Kidney tubule cell (primary cell): ENCODE measurements at places on chromosomes 2 and 18.

GRCh38 chr2:15745907-15746702 lies 154.4 kb downstream of the DDX1 start:
- DNase-seq, result no peak

GRCh38 chr2:239392688-239393387 lies 8.0 kb downstream of the HDAC4 start:
- no peak for DNase-seq

GRCh38 chr2:61993422-61994024 lies 88.0 kb downstream of the COMMD1 start:
- peak; percentile 53 for DNase-seq

- DNase-seq, result no peak
Observed at GRCh38 chr18:11672846-11673454, 16.1 kb upstream of the GNAL start.

- peak; percentile 42 for DNase-seq
Observed at GRCh38 chr18:5073026-5073944, 123.8 kb downstream of the AKAIN1 start.

GRCh38 chr18:13136904-13137669 lies 81.5 kb upstream of the LDLRAD4 start:
- no peak for DNase-seq

DNA sequence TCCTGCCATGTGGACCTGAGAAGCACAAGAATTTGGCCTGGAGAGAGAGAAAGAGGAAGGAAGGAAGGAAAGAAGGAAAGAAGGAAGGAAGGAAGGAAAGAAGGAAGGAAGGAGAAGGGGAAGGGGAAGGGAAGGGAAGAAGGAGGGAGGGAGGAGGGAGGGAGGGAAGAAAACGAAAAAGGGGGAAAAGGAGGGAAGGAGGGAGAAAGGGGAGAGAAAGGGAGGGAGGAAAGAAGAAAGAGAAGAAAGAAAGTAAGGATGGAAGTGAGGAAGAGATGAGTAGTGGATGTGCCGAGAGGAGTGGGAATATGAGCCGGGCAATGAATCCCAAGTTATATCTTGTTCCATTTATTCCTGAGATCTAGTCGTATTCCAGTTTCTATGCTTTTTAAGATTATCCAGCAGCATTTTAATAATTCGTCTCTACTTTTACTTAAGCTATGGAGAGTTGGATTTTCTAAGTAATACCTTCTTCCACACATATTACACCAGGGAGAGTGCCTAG lies 247.8 kb downstream of the TDRD15 start:
- no peak for DNase-seq

DNA sequence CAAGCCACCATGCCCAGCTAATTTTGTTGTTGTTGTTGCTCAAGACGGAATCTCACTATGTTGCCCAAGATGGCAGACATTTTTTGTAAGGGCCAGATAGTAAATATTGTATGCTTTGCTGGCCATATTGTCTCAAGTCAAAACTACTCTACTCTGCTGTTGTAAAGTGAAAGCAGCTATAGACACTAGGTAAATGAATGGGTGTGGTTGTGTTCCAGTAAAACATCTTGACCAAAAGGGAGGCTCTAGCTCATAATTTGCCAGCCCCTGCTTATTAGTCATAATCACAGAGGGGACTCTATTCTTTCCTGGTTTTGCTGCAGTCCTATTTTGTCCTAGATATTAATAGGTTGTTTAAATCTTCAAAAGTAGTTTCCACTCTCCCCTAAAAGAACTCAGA lies 24.5 kb downstream of the MAPRE3 start:
- DNase-seq, result no peak

- peak; percentile 65 for DNase-seq
Observed at GRCh38 chr2:20507166-20507692, 60.4 kb downstream of the RHOB start.

GRCh38 chr2:227415538-227416424 lies 28.0 kb upstream of the SCYGR1 start:
- DNase-seq, result peak; percentile 80

- DNase-seq, result no peak
Observed at GRCh38 chr18:7224198-7224597, 6.7 kb upstream of the LRRC30 start.

GRCh38 chr18:51660188-51660715 lies 462.8 kb upstream of the MEX3C start:
- DNase-seq, result no peak

GRCh38 chr2:33372940-33373553 lies 103.4 kb upstream of the RASGRP3 start:
- DNase-seq, result peak; percentile 56

GRCh38 chr2:8799004-8799403 lies 38.4 kb downstream of the KIDINS220 start:
- DNase-seq, result no peak

- no peak for DNase-seq
Observed at GRCh38 chr2:160477032-160477431, 16.6 kb downstream of the RBMS1 start.

GRCh38 chr2:20650393-20650876 lies 463 bp downstream of the HS1BP3 start:
- DNase-seq, result peak; percentile 47

- DNase-seq, result peak; percentile 95
Observed at GRCh38 chr2:120934574-120935338, 199.1 kb downstream of the GLI2 start.

- no peak for DNase-seq
Observed at GRCh38 chr2:97714950-97715652, 1.7 kb downstream of the ZAP70 start.

DNA sequence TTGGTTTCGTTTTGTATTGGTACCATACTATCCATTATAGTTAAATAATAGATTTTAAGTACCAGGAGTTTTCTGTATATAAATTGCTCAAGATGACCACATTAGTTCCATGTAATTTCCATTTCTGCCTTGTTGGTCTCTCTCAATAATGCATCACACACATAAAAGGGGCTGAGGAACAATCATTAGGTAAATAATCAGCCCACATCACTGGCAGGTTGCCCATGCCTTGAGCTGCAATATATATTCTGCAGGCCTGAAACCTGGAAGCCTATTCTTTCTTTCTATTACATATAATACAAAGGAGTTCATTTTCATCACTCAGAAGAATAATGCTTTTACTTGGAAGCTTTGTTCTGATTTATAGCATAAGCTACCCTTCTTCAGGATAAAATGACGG lies 616.1 kb upstream of the PKDCC start:
- DNase-seq, result no peak

DNA sequence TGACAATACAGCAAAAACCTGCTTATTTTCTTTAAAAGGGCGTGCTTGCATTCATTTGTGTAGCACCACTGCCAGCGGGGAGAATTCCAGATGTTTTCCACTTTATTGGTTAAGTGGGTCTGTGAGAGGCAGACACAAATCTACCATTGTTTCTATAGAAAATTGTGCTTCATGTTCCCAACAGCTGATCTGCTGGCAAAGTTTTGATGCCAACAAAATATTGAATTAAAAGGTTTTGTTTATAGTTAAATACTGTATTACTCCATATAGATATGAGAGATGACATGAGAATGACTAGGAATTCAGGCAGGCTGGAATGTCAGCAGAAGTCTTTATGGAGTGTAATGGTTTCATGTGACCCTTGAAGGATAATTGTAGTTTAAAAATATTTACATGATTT lies 182.7 kb downstream of the MC4R start:
- no peak for DNase-seq

GRCh38 chr2:168956392-168956791 lies 55.3 kb downstream of the G6PC2 start:
- no peak for DNase-seq

- DNase-seq, result no peak
Observed at GRCh38 chr2:236962816-236963215, 122.9 kb upstream of the COPS8 start.

DNA sequence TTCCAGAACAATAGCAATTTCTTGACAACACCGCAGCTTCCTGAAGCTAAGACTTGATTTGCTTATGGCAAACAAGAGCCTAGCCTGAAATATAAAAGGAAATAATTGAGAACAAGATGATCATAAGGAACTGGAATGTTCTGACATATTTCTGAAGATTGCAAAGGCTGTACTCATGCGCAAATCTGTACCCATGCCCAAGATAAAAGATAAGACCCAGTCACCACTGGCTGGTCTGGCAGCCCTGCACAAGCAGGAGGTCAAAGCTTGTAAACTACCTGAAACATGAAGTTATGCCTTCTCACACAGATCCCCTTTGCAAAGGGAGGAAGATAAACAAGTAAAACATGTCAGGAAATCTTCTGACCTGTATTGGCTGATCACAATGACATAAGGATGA lies 160.8 kb upstream of the GYPC start:
- DNase-seq, result peak; percentile 21

DNA sequence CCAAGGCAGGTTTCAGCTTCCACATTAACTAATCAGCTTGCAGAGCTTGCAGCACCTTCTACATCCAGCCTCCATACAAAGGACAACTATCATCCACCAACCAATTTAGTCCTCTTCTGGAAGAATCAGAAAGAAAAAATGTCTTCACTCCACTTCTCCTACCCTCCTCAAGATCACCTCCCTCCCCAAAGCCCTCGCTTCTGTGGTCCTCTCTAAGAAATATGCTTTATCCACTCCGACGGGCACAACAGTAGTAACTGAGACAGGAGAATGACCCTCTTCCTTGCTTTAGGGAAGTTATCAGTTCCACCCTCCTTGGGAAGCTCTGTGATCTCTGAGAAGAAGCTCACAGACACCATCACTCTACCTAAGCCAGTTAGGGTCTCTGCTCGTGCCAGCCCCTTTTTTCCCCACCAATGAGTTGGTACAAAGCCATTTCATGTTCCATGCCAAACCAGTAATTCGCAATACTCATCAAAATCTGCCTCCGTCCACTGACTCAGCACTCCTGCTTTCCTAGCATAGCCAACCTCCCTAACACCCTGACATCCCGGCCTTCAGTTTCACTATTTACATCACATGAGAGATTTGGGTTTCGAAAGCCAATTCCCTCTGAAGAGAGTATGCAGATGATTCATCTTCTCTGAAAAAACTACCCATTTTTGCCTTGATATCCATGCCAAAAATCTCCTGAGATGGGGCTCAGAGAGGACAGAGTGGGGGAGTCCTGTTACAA lies 114.1 kb upstream of the PKDCC start:
- peak; percentile 62 for DNase-seq

GRCh38 chr2:132936261-132936660 lies 266.3 kb upstream of the LYPD1 start:
- peak; percentile 44 for DNase-seq

- DNase-seq, result no peak
Observed at GRCh38 chr2:37090019-37090477, 5.7 kb downstream of the GPATCH11 start.

- no peak for DNase-seq
Observed at GRCh38 chr2:181632733-181633401, 24.0 kb downstream of the CERKL start.

DNA sequence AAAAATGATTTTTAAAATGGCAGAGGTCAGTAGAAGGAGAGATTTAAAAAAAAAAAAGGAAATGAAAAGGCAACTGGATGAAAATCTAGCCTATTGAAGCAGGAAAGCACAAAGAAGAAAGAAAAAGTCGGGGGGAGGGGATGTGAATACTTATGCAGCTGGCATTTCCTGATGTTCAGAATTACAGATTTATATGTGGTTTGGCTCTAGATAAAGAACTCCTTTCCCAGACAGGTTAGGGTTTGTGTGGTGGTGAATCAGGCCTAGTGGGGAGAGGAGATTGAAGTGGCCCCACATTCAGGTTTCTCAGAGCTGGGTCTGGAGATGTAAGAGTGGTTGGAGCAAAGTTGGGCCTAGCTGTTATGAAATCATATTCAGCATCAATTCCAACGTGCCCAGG lies 394.4 kb downstream of the FIGN start:
- peak; percentile 42 for DNase-seq

GRCh38 chr2:200476836-200477235 lies 33.0 kb downstream of the KCTD18 start:
- no peak for DNase-seq

DNA sequence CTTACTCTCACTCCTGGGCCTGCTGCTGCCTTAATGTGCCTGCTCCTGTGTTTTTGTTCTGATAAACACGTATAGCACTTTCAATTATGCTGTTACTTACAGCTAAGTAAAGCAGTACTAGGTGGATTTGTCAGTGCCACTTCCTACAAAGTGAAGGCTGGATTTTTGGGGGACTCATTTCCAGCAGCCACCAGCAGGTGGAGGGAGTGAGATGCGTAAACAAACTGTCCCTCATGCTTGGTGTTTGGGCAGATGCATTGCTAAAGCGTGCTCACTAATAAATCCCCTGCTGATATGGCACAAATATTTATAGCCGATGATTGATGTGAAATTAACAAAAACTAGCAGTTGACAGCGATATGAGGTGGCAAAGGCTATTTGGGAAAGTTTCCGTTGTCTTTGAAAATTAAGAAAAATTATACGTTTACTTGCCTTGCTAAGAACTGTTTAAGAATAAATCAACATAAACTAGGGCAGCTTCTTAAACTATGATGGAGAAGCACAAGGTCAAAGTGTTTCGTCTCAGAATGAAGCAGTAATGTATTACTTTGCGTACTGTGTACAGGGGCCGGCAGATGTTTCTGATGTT lies 101.7 kb downstream of the AGAP1 start:
- peak; percentile 68 for DNase-seq

DNA sequence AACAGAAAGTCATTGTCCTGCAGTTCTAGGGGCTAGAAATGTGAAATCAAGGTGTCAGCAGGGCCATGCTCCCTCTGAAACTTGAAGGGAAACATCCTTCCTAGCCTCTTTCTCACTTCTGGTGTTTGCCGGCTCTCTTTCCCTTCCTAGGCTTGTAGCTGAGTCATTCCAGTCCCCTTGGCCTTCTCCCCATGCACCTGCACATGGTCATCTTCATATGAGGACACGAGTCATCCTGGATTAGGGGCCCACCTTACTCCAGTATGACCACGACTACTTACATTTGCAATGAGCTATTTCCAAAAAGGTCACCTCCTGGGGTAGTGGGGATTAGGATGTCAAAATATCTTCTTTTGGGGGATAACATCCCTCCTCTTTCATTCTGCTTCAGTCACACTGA lies 168.5 kb upstream of the CXCR4 start:
- peak; percentile 9 for DNase-seq

- DNase-seq, result no peak
Observed at GRCh38 chr2:62136956-62137830, 58.7 kb upstream of the B3GNT2 start.

DNA sequence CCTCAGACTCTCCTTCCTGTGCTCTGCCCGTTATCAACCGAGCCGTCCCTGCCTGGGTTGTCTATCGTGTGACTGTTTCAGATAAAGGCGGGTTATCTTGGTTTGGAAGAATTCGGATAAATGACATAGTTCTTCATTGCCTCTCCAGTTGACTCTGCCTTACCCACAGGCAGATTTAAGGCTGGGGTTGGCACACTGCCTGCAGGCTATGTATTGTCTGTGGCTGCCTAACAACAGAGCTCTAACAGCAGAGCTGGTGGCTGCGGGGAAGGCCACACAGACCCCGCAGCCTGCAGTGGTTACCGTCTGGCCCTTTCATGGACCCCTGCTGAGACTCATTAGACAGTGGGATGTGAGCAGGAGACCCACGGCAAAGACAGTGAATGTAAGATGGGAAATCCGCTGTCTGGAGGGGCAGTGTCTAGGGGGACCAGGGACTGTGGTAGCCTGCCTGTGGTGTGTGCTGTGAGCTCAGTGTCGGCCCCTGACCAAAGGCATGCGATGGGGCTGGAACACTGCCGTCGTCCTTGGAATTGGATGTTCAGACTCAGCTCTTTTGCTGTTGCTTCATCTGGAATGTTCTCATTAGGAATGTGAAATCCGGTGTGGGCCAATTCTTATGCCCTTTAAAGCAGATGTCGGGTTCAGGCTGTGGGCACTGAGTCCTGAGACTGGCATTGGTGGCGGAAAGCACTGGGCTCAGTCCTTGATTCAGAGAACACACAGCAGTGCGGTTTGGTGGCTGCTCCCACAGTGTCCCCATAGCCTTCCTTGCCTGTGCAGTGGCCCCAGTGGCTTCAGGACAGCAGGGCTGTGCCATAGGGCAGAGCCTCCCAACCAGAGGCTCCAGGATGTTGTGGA lies 44.5 kb downstream of the SH3RF3 start:
- no peak for DNase-seq
